AG08396 (cell line): ENCODE measurements at places on chromosomes 5 and 9.

- DNase-seq, result no peak
Observed at GRCh38 chr5:98786191-98786853, 12.9 kb downstream of the RGMB start.

DNA sequence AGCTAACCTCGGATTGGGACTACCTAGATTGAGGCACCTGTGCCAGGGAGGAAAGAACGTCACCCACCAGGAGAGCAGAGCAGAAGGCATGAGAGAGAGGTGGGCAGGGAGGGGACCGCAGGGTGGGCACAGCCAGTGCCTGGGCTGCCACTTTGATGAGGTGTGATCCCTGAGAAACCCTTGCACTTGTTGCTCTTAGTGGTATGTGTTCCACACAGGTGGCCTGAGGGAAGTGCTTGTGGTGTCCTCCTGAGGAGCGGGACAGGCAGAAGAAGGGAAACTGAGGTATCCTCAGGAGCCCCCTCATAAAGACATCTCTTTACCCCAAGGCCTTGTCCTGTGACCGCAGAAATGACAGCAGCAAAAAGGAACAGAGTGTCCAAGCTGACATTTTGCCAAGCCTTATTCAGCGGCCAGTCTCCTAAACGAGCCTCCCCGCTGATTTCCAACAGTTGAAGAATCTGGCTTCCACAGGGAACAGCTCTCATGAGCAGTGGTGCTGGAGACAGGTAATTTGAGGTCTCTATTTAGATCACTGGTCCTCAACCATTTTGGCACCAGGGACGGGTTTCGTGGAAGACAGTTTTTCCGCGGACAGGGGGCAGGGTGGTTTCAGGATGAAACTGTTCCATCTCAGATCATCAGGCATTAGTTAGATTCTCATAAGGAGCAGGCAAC lies 82.4 kb downstream of the FOXD1 start:
- DNase-seq, result no peak

GRCh38 chr5:31381299-31381698 lies 150.6 kb downstream of the DROSHA start:
- DNase-seq, result no peak

- DNase-seq, result no peak
Observed at GRCh38 chr5:132211787-132212186, 15.9 kb downstream of the P4HA2 start.

DNA sequence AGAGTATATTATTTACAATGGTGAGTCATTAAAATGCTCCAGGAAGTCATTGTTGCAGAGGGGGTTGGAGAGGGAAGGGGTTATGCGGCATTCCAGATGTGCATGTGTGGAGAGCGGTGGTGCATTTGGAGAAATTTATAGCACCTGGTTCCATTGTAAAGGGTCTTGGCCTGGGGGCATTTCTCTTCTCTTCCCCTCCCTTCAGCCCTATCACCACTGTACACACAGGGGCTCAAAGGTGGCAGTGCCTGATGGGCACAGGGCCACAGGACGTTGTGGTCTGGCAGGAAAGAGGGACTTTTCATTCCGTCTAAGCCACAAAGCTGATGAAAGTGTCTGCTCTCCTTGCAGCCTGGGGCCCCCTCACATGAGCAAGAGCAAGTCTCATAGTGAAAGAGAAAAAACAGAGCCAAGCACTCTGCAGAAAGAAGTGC lies 442.4 kb upstream of the ZNF462 start:
- no peak for DNase-seq

DNA sequence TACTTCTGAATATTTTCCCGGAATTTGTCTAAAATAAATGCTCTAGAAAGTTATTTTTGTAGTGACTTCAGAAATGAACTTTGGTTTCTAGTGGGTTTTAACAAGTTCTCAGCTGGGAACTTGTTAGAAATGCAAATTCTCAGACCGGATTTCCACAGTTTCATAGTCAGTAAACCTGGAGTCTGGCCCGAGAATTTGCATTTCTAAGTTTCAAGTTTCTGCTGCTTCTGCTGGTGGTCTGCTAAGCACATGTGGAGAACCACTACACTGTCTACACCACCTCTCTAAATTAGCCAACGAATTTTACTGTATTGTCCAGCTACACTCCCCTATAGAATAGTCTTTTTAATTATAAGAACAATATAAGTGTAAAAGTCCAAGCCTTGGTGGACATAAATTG lies 208.0 kb downstream of the CHSY3 start:
- no peak for DNase-seq

GRCh38 chr5:156475182-156476157 lies 148.5 kb downstream of the SGCD start:
- DNase-seq, result peak; percentile 77

GRCh38 chr9:20611691-20612287 lies 10.5 kb downstream of the MLLT3 start:
- peak; percentile 45 for DNase-seq

DNA sequence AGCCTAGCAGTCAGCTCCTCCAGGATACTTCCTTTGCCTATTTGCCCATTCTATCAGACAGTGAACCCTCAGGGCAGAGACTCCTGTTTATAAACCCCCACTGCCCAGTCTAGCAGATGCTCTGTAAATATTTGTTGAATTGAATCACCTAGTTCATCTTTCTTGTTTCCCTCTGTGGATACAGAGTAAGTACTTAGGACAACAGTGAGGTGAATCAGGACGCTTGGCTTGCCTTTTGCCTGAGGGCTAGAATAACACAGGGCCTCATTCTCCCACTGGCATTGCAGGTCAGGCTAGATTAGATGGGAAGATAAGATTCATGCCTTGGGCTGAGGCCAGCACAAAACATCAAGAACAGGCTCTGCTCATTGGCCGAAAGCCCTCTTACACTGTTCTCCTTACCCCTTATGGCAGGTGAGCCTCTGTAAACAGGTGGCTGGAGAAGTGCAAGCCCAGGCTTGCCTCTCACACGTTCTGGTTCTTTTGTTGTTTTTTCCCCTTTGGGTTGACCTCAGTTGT lies 22.2 kb downstream of the TNFSF8 start:
- DNase-seq, result no peak

DNA sequence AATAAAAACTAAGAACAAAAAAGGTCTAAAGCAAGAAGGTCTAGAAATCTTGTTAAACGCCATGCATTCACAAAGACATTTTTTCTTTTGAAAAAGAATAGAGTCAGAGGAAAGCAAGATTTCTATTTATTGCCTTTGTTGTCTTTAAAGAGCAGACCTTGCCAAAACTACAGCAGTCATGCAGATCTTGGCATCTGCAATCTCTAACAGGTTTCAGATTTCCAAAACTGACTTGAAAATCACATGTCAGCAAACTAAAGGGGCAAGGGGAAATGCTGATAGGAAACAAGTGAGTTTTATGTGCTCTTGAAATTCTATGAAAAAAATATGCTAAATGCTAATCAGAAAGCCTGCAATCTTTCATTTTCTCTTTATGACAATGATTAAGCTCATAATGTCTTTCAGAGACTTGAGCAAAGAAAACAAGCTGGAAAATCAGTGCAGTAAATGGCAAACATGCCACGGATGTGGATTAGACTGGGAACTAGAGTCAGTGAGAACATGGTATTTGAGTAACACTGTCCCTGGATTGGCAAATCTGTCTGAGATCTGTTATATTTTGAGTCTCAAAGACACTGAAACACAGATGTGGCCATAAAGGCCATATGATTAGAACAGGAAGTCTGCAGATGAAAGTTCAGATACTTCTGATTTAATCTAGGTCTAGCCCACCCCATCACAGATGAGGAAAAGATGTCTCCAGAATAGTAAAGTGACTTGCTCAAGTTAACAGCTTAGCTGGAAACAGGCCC lies 361.4 kb upstream of the RPS23 start:
- no peak for DNase-seq

- no peak for DNase-seq
Observed at GRCh38 chr5:132799392-132799791, 13.7 kb upstream of the SOWAHA start.

- no peak for DNase-seq
Observed at GRCh38 chr9:125190361-125190801, 778 bp upstream of the PPP6C start.

GRCh38 chr5:56698463-56699381 lies 116.6 kb upstream of the MAP3K1 start:
- DNase-seq, result no peak

DNA sequence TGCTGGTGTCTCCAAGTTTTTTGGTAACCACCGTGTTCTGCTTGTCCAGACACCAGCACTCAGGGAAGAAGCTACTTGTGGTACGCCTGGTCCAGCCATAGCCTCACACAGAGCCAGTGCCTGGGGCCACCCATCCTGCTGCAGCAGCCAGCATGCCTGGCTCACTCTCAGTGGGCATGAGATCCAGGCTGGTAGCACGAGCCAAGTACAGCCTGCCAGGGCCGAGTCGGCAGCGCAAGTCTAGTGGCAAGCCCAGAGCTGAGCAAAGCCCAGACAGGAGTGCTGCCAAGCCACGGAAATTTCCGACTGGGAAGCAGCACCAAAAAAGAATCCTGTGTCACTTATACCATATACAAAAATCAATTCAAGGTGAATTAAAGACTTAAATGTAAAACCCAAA lies 36.3 kb upstream of the FBXL17 start:
- no peak for DNase-seq

GRCh38 chr5:1363160-1363559 lies 18.3 kb upstream of the CLPTM1L start:
- DNase-seq, result no peak
